ENCODE measurements at places on chromosomes 12 and 14.

- no peak for DNase-seq
Measured at GRCh38 chr12:28209782-28210181, 19.5 kb downstream of the CCDC91 start.

DNA sequence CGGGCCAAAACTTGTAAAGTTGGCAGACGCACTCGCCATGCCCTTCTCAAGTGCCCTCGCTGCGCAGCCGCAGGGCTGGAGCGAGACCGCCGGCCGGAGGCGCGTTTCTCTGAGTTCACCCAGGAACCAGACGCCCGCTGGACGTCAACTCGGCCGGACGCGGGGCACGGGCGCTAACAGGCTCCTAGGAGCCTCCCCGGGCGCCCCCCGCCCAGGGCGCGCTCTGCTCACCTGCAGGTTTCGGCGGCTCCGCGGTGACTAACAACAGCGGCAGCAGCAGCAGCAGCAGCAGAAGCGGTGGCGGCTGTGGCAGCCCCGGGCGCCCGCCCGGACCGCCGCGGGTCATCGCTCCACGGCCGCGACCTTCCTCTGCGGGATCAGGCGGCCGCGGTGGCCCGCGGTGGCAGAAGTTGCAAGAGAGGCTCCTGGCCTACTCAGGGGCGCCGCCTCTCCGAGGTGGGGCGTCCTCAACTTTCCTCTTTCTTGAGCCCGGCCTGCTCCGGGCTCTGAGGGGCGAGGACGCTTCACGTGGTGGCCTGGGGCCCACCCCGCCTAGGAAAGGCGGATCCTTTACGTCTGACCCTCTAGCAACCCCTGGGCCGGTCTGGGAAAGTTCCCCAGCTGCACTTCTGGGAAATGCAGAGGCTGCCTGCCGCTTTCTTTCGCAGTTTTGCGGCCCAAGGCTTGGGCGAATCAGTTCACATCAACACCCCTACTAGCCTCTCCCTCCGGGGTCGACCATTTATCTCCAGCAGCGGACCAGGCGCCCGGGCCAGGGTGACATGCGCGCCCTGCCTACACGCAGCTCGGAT, at the start of gene PLBD1:
TSS of gene PLBD1 (minus strand) at position 533 of the 812 bp plus-strand sequence. CDS start at position 346, 187 bp downstream.
- no peak for DNase-seq

DNA sequence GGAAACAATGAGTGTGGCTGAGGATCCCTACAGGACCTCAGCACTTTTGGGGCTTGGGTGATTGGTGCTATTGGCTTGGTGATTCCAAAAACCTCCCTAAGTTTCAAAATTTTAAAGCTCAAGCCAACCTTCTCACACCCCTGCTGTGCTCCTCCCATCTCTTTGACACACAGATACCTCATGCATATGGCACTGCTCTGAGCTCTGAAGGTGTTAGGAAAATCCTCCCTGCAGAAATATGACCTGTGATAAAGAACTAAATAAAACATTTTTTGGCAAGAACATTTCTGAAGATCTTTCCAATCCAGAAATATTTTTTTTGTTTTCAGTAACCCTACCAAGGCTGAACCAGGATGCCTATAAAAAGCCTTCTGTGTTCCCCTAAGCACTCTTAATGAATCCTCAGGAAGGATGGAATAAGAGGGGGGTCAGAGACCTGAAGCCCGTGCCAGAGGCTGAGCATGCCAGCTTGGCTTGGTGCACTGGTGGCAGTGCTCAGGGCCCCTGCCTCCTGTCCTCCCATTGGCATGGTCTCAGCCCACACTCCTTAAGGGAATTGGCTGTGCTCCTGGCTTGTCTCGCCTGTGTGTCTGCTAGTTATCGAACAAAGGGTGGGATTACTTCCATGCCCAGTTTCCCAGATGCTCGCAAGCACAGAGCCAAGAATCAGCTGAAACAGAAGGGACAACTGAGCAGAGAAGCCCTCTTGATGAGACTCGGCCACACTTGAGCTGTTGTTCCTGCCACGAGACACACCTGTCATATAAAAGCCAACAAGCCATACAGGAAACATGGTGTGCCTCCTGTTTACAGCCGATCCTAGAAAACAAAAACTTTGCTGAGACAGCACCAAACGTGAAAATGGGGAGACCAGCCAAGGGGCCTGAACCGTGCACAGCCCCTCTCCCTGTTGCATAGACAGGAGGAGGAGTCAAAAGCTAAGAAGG, 132.7 kb upstream of the EEA1 start:
- no peak for DNase-seq

- no peak for DNase-seq
Measured at GRCh38 chr12:538731-539539, 79.2 kb downstream of the B4GALNT3 start.

GRCh38 chr14:99644723-99645544, at the start of gene HHIPL1:
Gene HHIPL1 (plus strand): TSS chr14:99645129. CDS start chr14:99645208, 79 bp downstream.
- no peak for DNase-seq

Measured in HAP-1 (cell line).